ENCODE measurements at places on chromosomes 6 and 20.

DNA sequence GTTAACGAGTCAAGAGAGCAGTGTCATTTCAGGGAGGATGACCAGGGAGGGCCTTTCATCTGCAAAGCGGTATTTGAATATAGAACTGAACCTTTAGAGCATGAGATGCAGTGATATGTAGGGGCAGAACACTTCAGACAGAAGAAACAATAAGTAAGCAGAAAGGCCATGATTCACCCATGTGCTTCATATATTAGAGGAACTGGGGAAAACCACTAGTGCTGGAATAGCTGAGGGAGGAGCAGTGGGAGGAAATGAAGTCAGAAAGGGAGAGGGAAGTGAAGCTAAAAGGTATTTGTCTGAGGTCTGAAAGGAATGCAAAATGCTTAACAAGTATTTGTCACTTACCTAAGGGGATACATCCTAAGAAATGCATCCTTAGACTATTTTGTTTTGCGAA lies 391.2 kb downstream of the ADGRB3 start:
- no peak for DNase-seq

- DNase-seq, result no peak
These were observed 132.3 kb downstream of the RALGAPA2 start for GRCh38 chr20:20580139-20580538.

DNA sequence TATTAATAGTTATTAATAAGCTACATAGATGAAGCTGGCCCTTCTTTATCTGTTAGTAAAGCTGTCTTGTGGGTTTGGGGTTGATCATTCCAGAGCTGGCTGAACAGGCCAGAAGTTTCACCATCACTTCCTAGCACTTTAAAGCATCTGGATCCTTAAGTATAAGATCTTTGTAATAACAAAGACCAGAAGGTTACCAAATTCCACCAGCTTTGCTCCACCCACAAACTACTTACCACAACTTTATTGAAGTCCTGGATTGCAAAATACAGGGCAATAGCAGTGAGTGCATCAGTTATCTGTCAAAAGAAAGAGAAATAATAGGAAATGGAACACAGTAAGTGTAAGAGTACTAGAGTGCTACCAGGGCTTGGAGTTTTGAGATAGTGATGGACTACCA lies 33.0 kb downstream of the PIGU start:
- DNase-seq, result no peak

DNA sequence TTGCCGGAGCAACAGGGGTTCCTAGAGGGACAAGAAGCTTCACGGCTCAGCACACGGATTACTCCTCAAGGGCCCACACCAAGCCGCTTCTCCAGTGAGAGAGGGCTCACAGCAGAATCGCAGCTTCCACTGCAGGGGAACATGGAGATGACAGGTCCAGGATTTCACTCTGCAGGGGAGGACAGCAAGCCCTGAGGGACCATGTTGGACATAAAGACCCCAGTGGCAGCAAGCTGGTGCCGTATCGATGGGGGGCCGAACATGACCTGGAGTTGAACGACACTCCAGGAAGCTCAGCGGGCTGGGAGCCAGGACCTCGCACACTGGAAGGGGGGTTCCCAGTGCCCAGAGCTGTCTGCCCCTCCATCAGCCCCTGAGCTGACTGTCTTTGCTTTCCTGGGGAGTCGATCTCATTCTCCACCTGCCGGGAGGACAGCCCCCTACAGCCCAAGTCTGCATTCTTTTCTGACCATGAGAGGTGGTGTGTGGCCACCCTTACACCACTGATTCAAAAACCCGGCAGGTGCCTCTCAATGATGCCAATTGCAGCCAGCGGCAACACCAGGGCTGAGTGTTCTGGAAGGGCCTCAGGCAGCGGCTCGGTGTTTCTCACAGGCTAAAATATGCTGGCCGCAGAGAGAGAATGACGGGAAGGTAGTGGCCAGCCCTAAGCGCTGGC lies 194.5 kb upstream of the CDH4 start:
- no peak for DNase-seq

- peak; percentile 96 for DNase-seq
These were observed 16.1 kb upstream of the CCN6 start for GRCh38 chr6:112037783-112038216.

DNA sequence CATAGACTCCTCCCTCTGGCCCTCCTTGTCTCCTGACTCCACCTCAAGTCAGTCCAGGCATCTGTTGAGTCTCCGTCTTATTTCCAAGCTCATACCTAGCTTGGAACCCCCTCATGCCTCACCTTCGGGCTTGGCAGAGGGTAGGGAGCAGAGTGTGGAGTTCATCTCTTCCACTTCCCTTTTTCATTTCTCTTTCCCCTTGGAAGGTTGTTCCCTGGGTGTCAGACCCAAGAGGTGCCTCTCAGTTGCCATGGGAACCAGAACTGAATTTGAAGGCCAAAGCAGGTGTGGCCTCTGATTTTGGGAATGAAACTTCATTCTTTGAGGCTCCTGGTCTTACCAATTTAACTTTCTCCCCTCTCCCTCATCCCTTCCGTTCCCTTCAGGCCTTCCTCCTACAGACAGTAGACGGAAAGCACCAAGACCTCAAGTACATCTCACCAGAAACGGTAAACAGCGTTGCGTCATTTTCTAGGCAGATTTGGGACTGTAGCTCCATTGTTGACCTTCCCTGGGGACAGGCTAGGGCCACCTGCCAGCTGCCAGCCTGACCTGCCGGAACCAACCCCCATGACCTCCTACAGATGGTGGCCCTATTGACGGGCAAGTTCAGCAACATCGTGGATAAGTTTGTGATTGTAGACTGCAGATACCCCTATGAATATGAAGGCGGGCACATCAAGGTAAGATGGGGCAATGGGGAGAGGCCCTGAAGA lies 6.6 kb downstream of the CDC25B start:
- no peak for DNase-seq

DNA sequence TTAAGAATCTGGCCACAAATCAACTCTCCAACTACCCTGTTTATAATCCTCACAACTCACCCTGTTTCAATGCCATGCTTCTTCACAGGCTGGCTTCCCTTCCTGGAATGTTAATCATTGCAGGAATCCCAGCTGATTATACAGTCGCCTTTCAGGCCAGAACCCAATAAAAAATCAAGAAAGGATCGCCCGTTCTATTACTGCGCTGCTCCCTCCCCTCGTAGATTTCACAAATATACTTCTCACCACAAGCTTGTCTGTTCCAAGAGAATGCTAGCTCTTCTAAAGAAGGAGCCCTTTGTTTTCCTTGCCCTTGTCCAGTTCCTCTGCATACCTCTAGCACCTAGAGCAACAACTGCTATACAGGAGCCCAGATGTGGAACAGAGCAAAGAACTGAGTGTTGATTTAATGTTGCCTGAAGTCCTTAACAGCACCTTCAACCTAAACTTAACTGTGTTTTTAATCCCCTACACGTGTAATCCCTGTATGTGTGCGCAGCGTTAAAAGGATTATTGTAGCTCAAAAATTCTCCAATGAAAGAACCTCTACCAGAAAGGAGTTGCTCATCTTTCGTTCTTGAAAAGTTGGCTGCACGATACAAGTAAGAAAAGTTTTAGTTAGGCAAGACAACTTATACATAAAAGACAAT lies 988 bp downstream of the ECHDC1 start:
- peak; percentile 96 for DNase-seq

- DNase-seq, result no peak
These were observed 57.3 kb downstream of the BCKDHB start for GRCh38 chr6:80163754-80164187.

DNA sequence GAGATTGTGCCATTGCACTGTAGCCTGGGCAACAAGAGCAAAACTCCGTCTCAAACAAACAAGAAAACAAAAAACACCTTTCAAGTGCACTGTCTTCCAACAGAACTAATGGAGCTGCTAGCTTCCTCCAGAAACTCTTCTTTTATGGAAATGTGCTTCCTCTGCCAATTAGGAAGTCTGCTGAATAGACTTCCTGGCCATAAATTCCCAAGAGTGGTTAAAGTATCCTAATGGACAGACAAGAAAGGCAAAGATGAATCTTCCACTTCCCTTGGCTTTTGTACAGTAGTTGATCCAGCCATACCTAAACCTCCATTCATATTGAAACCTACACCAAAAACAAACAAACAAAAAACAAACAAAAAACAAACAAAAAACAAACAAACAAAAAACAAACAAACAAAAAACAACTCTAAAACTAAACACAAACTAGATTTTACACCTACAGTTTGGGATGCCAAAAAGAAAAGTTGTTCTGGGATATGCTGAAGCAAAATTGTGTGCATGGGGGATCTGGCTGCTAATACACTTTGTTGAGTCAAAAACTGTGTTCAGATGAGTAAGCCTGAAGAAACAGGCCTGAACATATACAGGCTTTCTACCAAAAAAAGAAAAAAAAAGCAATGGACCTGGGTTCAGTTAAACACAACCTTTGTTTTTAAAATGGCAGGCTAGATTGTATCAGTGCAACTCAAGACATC lies 59.8 kb upstream of the CARMIL1 start:
- DNase-seq, result no peak

- no peak for DNase-seq
These were observed 140.3 kb downstream of the NFATC2 start for GRCh38 chr20:51402201-51402600.

- DNase-seq, result peak; percentile 73
These were observed 47.4 kb downstream of the TRMT11 start for GRCh38 chr6:126033696-126034095.

- DNase-seq, result no peak
These were observed 26.4 kb downstream of the ZNF391 start for GRCh38 chr6:27414996-27415395.

DNA sequence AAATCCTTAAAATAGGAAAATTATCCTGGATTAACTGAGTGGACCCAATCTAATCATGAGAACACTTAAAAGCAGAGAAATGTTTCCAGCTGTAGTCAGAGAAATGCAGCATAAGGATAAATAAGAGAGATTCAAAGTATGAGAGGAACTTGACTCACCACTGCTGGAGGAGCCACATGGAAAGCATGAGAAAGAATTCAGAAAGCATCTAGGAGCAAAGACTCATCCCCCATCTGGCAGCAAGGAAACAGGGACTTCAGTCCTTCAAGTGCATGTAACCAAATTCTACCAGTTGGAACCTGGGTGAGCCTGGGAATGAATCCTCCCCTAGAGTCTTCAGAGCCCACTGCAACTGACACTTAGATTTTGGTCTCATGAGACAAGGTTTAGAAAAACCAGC lies 33.7 kb downstream of the RNF146 start:
- DNase-seq, result no peak

DNA sequence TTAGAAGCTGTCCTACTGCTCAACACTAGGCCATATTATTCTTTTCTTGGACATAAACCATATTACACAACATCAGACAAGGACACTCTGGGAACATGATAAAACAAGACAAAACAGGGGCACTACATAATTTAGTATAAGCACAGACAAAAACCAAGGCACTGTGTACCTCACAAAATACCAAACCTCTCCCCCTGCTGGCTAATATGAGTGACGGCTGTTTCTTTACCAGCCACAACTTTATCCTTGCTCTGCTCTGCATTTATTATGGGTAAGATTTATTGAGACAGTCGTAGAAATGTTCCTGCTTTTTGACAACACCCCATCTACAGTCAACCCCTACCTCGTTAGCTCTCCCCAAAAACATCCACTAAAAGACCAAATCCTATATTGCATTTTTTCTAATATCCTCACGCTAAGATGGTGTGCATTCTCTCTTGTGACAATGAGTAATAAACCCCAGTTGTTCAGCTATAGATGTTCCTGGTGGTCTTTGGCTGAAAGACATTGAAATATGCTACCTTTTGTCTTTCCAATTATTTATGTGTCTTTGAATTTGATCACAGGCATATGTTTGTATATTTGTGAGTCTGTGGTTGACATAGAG lies 23.8 kb upstream of the POLR1H start:
- DNase-seq, result no peak

DNA sequence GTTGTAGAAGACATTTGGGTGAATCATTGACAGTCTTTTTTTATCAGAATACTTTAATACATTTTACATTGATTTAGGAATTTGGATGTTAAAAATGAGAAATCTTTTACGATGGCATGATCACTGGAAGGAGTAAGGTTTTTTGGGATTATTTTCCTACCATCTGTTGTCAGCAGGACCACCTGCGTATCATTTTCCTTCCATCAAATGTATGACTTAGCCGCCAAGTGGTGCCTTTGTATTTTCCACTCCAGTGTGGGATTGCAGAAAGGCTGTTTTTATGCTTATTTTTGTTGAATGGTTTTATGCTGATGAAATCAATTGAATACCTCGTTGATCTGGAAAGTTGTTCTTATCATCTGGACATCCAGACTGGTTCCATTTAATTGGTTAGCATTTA lies 35.8 kb downstream of the AKAP12 start:
- DNase-seq, result no peak
